GM12878 (cell line): ENCODE measurements at places on chromosomes 5 and 9.

- no peak for DNase-seq
These were observed 610.5 kb upstream of the ITGA1 start for GRCh38 chr5:52177193-52177592.

GRCh38 chr9:124182741-124183140, 75.0 kb upstream of the NEK6 start:
- DNase-seq, result no peak

DNA sequence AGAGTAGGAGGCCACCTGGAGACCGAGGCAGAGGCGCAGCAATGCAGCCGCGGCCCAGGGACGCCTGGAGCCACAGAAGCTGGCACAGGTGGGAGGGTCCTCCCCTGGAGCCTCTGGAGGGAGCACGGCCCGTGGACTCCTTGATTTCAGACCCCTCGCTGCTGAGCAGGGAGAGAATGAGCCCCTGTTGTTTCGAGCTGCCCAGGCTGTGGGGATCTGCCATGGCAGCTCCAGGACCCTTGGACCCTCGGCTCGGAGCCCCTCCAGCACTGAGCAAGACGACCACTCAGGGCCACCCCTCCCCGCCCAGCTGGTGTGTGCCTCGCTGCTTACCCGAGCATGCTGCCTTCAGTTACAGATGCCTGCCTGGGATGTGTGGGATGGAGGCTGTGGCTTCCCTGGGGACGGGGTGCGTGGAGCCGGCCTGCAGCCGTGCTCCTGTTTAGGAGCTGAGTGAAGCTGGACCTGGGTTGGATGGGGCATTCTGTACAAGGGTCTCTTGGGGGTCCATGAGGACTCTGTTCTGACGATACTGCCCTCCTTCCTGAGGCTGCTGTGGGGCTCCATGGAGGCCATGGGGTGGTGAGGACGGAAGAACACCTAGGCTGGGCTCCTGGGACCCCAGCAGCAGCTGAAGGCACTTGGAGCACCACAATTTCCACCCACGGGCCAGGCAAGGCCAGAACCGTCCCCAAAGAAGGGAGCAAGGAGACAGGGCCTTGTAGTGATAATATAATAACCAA, 115.1 kb upstream of the LPCAT1 start:
- no peak for DNase-seq

DNA sequence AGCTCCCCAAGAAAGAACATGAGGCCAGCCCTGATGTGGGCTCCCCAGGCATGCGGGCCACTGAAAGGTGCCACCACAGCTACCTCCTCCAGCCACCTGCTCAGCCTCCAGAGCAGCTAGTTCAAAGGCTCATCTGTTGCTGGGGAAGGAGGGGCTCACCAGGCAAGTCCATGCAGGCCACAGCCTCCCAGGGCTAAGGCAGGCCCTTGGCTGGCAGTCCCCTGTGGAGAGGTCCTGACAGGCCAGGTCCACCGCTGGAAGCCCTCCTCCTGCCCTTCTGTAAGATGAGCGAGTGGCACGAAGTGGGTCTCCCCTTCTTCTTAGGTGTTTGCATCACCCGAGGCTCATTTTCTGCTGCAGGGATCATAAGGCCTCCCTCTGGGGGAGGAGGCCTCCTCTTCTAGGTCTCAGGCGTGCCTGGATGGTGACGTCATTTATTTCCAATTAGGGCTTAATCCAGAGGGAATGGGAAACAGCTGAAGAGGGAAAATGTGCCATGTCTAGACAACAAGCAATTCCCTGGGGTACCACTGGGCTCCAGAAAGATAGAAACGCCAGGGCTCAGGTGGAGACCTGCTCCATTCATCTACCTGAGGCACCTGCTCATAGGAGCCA, 91.6 kb downstream of the CFAP90 start:
- DNase-seq, result no peak

- no peak for DNase-seq
These were observed 139.6 kb downstream of the RASEF start for GRCh38 chr9:82923092-82923911.

DNA sequence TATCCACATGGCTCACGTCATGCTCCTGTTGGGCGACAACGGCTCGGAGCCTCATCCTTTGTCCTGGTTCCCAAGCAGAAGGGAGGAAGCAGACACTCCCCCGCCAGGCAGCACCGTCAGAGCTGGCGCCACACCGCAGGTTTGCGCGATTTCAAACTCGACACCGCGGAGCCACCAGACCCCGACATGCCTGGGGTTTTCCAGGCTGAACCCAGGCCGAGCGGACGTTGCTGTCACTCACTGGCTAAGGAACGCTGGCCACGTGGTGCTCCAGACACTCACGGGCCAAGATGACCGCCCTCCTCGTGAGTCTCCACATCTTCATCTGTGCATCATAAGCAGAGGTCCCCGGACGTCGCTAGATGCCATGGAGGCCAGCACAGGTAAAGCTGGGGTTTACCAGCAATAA, 9.0 kb downstream of the TERT start:
- no peak for DNase-seq

- DNase-seq, result no peak
These were observed 5.3 kb downstream of the RAB14 start for GRCh38 chr9:121196389-121196788.

GRCh38 chr9:82781921-82782392, 281.0 kb downstream of the RASEF start:
- DNase-seq, result no peak

- DNase-seq, result no peak
These were observed 28.7 kb upstream of the SCGB3A1 start for GRCh38 chr5:180620014-180620413.

GRCh38 chr9:108707120-108707519, 148.7 kb downstream of the ACTL7B start:
- no peak for DNase-seq

GRCh38 chr9:126456441-126457174, 130.0 kb downstream of the MVB12B start:
- no peak for DNase-seq

DNA sequence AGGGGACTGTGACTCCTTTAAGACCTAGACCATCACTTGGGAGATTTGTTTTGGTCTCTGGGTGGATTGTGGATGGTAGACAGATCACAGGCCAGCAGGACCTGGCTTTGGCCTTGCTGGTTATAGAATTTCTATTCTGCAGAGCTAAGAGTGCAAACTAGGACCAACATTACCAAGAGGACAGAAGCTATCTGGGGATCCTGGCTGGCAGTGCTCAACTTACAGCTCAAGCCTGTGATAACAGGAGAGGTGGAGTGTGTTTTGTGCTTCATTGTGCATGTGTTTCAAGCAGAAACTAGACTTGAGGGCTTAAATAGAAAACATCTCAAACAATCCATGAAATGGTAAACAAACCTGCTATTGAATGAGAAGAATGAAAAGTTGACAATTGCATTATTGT, 106.7 kb downstream of the ZNF462 start:
- DNase-seq, result no peak

GRCh38 chr5:8381972-8382371, 513.0 kb downstream of the MTRR start:
- no peak for DNase-seq

DNA sequence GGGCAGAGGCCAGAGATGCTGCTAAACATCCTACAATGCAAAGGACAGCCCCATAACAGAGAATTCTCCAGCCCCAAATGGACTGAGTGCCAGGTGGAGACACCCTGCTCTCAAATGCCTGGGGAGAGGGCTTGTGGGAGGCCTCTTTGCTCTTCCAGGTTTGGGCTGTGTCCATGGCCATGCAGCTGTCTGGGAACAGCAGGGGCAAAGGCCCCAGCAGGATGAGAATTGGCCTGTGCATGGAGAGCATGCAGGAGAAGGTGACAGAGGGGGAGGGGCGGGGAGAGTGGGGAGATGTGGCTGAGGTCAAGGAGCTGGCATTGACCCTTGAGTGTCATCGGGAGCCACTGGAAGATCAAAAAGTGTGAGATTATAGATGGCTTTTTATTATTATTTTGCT, 111.5 kb upstream of the ERCC6L2 start:
- DNase-seq, result no peak
